ENCODE measurements at places on chromosomes 7 and 10.

DNA sequence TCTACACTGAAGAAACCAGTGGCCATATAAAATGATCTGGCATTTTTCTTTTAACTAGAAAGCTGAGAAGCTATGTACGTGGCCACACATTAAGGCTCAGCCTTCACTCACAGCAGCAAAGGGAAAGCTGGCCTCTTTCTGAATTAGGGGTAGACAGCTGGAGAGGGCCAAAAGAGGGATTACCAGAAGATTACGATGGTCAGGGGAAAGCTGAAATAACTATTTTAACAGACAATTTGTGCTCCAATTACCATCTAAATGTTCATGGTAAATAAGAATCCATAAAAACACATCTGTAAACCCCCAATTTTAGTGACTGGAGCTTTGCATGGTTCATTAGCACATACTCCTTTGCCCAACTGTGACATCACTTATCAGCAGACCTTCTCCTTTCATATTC is 314.3 kb downstream of the HPSE2 start:
- DNase-seq: no peak

DNA sequence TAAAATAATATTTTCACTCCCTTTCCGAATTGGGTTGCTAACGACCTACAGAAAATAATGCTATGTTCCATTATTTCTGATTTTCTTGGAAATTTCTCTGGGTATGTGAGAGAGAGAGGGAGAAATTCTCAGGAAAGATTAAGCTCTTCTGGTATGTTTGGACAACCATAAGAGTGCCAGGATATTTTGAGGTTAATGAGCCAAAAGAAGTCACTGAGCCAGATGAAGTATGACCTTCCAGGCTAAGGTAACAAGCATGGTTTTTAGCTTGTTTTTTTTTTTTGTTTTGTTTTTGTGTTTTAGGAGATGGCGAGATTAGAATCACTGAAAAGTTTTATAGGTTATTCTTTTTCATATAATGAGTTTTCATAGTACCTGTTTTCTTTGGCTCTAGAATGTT is 171.0 kb upstream of the FOXP2 start:
- DNase-seq: no peak

- no peak for DNase-seq
These were observed 118.2 kb downstream of the CDK6 start for GRCh38 chr7:92717993-92718716.

DNA sequence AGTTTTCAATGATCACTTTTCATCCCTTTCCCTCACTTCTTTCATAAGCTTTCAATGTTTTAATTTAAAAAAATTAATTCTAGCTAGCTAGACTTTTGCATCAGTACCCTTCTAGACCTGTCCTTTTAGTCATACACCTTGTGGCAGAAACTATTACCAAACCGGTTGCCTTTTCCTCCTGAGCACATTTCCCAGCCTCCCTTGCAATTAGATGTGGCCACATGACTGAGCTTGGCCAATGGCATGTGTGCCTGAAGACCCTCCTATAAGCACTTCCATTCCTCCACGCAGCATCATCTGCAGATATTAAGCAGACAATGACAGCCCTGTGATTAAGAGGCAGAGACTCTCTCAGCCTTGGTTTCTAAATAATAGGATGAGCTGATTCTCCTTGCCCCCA is 12.3 kb downstream of the DKK1 start:
- DNase-seq: no peak

GRCh38 chr7:115868369-115868768 is 162.2 kb downstream of the TFEC start:
- DNase-seq: no peak

GRCh38 chr10:119653209-119653608 is 2.0 kb downstream of the BAG3 start:
- no peak for DNase-seq

DNA sequence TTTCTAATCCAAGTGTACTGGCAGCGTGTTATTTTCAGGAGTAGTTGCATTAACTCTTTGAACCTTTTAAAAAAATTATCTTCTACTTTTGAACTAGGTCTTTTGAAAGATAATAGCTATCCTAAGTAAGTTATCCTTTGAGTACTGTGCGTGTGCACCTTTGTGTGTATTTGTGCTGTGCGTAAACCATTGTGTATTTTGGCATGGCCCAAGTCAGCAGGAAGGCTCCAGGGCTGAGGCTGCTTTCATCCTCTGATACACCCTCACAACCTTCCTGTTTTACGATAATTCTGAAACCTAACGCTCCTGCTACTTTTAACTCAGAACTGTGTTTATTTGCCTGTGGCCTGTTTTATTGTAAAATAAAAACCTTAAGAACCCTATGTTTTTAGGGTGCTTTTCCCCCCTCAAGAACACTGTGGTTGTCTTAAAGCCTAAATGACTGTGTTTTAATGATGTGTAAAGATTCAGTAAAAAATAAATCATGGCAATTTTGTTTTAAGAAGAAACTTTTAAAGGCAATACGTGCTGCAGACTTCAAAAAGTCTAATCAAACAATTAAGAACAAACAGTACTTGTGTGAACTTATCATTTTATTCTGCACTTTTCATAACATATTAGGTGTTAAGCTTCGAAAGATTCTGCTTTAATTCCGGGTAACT is 57.5 kb downstream of the HDAC9 start:
- no peak for DNase-seq

GRCh38 chr10:80462299-80462980 is 8.3 kb downstream of the TSPAN14 start:
- DNase-seq: no peak

GRCh38 chr10:120279196-120279595 is 177.8 kb upstream of the PLPP4 start:
- no peak for DNase-seq

GRCh38 chr7:96481796-96482195 is 159.9 kb upstream of the SLC25A13 start:
- no peak for DNase-seq

- no peak for DNase-seq
These were observed 44.4 kb upstream of the SHH start for GRCh38 chr7:155856656-155857055.

DNA sequence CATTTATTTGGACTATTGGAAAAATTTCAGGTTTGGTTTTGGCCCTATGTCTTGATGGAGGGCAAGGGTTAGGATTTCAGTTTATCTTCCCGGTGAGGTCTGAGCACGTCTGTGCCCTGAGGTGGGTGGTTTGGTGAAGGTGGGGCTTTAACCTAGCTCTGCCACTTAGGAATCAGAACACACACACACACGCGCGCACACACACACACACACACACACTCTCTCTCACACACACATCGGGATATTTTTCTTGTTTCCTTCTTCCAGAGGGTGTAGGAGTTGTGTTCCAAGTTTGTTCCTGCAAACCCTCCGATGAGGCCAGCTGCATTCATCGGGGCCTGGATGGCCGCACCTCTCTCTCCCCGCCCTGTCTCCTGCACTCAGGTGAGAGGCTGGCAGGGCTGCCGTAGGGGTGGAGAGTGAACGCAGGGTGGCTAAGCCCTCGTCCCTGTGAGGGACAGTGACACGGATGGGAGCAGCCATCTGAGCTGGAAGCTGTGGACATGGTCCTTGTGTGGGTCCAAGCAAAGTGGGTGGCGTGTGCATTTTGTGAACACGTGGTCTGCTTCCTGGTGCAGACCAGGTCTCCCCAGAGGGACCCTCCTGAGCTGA is 34.2 kb downstream of the CHST12 start:
- DNase-seq: no peak

GRCh38 chr10:88835910-88836221 is 15.8 kb downstream of the ANKRD22 start:
- no peak for DNase-seq

GRCh38 chr7:80210400-80210799 is 75.8 kb downstream of the GNAI1 start:
- no peak for DNase-seq

DNA sequence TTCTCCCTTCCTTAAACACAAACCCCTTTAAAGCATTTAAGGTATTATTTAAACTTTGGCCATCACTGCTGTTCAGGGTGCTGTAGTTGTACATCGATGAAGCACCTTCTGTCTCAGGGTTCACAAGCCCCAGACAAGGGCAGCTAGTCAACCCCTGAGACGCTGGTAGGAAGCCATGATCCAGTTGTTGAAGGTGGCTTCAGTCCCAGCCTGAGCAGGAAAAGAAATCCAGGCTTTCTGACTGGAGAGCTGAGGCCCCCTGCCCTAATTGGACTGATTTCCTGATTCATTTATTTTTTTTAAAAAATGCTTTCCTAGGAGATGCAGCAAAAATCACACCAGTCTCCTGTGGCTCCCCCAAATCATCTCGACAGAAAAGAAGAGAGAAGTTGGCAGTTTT is 15.8 kb downstream of the CPA1 start:
- DNase-seq: no peak

GRCh38 chr10:126425032-126425431 is 36.8 kb upstream of the ADAM12 start:
- no peak for DNase-seq

GRCh38 chr7:155391414-155391813 is 66.5 kb upstream of the EN2 start:
- no peak for DNase-seq

DNA sequence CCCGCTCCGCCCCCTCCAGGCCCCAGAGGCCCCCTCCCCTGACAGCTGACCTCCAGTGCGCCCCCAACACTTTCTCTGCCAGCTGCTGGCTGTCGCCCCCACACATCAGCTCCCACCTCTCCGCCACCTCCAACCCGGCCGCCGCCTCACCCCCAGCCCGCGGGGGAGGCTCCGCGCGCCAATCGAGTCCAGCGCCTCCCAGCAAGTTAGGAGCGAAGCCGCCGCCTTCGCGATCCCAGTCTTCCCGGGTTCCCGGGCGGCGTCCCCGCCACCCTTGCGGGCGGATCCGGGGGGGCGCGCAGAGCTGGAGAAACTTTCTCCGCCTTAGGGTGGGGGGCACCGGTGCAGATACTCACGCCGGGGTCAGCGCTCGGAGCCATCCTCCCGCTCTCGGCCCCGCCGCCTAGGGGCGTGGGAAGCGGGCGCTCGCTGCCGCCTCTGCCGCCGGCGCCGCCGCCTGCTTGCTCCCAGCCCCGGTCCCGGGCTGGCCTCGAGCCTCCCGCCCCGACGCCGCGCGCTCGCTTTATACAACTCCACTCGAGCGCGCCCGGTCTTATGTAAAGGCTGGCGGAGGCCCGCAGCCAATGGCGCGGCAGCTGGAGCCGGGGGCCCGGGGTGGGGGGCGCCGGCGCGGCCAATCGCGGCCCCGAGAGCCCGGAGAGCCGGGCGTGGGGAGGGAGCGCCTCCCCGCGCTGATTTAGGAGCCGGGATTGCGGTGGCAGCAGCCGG is at the start of gene CRTAC1:
Gene CRTAC1 (minus strand): TSS at position 529 of the 729 bp plus-strand sequence. CDS start 149 bp downstream, at position 380.
- DNase-seq: no peak

DNA sequence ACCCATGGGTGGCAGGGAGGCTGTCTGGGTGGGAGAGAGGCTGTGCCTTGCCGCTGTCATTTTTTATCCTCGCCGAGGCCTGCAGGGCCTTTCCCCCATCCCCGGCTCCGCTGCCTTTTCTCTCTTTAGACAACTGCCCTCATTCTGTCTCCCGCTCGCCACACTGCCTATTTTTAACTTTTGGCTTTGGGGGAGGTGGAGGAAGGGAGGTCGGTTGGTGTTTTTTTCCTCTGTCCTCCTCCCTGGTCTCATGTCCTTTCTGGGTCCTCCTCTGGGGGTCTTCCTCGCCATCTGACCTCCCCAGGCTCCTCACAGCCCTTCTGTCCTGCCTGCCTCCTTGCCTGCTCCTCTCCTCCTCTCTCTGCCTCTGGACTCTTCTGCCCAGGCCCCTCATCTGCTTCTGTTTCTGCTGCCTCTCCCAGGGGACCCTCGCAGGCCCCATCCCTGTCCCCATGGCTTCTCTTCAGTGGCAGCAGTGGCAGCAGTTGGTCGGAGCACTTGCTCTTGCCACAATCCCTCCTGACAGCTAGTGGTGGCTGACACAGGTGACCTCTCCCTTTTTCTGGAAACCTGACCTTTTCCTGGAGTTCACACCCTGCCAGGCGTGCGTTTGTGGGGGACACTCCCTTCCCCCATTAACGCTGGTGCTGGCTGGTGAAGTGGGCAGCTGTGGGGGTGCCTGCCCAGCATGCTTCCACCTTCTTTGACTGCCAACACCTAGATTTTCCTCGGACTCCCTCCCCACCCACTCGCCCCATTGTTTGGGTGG is 19.5 kb upstream of the PCBD1 start:
- DNase-seq: no peak

- DNase-seq: no peak
These were observed 166.7 kb downstream of the SEPTIN7 start for GRCh38 chr7:35967366-35968139.

- DNase-seq: peak; percentile 62
These were observed 49.6 kb upstream of the CHST15 start for GRCh38 chr10:124142960-124143359.

GRCh38 chr10:36761121-36761520 is 364.3 kb upstream of the ANKRD30A start:
- no peak for DNase-seq

DNA sequence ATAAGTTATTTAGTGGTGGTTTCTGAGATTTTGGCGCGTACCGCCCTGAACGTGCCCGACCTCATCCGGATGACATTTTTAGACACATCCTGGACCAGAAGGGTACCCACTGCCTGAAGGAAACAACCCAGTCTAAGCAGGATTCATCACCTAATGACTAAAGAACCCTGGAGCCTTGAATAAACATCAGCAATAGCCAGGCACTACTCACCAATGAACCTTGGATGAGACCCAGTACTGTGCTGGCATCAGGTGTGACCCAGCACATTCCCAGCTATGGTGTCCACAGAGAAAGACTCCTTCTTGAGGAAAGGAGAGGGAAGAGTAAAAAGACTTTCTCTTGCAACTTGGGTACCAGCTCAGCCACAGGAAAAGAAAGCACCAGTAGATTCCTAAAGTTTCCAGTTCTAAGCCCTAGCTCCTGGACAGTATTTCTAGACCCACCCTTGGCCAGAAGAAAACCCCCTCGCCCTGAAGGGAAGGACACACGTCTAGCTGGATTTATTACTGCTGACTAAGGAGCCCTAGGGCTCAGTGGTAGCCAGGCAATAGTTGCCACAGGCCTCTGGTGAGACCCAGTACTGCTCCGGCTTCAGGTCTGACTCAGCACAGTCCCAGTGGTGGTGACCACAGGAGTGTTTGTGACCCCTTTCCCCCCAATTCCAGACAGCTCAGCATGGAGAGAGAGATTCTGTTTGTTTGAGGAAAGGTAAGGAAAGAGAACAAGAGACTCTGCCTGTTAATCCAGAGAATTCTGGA is 32.5 kb downstream of the ZNF277 start:
- DNase-seq: no peak

- DNase-seq: peak; percentile 70
These were observed 170.9 kb upstream of the SMIM30 start for GRCh38 chr7:113289140-113289740.

DNA sequence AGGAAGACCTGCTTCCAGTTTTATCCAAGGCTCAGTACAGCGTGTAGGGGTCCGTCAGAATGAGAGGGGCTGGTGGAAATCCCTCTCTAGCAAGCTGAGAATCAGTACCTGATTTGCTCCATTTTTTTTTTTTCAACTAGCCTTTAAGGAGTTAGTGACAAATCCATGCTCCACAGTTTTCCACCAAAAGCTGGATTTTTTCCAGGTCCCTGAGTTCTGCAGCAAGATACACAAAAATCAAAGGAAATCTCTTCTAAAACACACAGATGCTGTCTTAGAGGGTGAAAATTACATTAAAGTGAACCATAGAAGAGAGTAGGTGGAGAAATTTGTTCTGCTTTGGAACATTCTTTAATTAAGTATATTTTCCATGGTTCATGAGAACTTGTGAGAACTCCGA is 30.4 kb downstream of the MDFIC start:
- DNase-seq: no peak

- DNase-seq: no peak
These were observed 1.3 kb upstream of the SAMD8 start for GRCh38 chr10:75110006-75110632.

- peak; percentile 43 for DNase-seq
These were observed 7.6 kb upstream of the C10orf105 start for GRCh38 chr10:71727105-71727737.

GRCh38 chr10:93652857-93653256 is 40.5 kb downstream of the PDE6C start:
- no peak for DNase-seq

GRCh38 chr7:139495580-139496125 is 12.2 kb upstream of the KLRG2 start:
- DNase-seq: no peak

Measured in Kasumi-1 (cell line).